ENCODE measurements at places on chromosomes 4 and X. TPM values are rescaled to one million over a fixed set of nuclear protein-coding genes. Genes with fewer than 3 reads are reported as not detected.
A peak's percentile ranks its signal among the peaks of the same experiment; 100 is the strongest.

GRCh38 chr4:7843831-7844593 lies 95.6 kb downstream of the AFAP1 start:
- peaks cover 6% of the 10 kb centered on the region for H3K4me1 ChIP-seq
- peak; percentile 64 for DNase-seq
- H3K4me3 ChIP-seq: no peak overlapping the region
- H3K27ac ChIP-seq: peak overlapping the region; percentile 69
- no peaks in the 10 kb centered on the region for H3K36me3 ChIP-seq

MAGEA4 gene
- total RNA-seq: not detected

- no peaks in the 10 kb centered on the region for H3K36me3 ChIP-seq
- no peak overlapping the region for H3K27ac ChIP-seq
- no peak for DNase-seq
- H3K4me3 ChIP-seq: no peak overlapping the region
- no peaks in the 10 kb centered on the region for H3K4me1 ChIP-seq
These were observed 9.3 kb upstream of the FRMPD3 start for GRCh38 chrX:107440187-107440586.

- H3K4me3 ChIP-seq: no peak overlapping the region
- DNase-seq: no peak
- no peaks in the 10 kb centered on the region for H3K27me3 ChIP-seq
- no peak overlapping the region for H3K27ac ChIP-seq
- H3K4me1 ChIP-seq: no peaks in the 10 kb centered on the region
- H3K36me3 ChIP-seq: no peaks in the 10 kb centered on the region
These were observed 7.5 kb downstream of the CCDC120 start for GRCh38 chrX:49066278-49066677.

UGT2A1 gene
- total RNA-seq: not detected

Measured in tibial nerve (tissue), 4 donors.